T-cell (primary cell): ENCODE measurements at places on chromosomes 2 and 18.

- DNase-seq: no peak
Observed at GRCh38 chr2:234136461-234136860, 86.0 kb downstream of the SPP2 start.

DNA sequence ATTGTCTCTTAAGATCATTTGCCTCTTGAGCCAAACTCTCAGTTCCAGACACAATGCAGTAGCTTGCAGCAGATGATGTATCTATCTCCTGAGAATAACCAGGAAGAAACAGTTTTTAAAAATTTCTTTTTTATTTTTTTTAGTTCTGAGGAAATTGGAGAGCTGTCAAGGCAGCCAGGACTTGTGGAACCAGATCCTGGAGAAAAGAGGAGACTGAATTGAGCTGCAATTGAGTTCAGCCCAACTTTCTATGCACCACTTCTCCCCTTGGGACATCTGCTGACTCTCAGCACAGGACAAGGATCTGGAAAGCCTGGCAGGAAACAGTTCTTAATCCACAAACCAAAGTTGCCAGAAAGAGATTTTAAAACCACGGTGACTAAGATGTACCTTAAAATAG lies 13.5 kb upstream of the CSRNP3 start:
- DNase-seq: no peak

DNA sequence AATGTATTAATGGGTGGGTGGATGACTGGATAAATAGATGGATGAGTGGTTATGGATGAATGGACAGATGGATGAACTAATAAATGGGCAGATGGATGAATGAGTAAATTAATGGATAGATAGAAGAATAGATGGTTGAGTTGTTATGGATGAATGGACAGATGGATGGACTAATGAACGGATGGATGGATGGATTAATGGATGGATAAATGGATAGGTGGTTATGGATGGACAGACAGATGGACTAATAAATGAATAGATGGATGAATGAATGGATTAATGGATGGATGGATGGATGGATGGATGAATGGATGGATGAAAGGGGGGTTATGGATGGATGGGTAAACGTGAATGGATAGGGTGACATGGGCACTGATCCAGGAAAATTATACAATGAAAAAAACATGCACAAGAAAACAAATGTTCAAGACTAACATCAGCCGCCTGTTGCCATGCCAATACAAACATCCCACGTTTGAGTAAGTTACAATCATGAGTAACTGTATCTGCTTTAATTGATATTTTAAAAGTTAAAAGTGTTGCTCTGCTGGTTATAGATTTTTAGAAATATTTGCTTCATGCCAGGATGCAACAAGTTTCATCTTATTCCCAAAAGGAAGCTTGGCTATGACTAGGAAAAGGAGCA lies 20.8 kb downstream of the PXDN start:
- DNase-seq: no peak

GRCh38 chr2:171253900-171254650 lies 93.4 kb upstream of the TLK1 start:
- no peak for DNase-seq

GRCh38 chr2:232925821-232926156 lies 55.7 kb downstream of the SNORC start:
- no peak for DNase-seq

- DNase-seq: no peak
Observed at GRCh38 chr2:167582619-167583018, 664.8 kb downstream of the STK39 start.

GRCh38 chr2:59250307-59250677 lies 1009.2 kb upstream of the FANCL start:
- DNase-seq: no peak
